Glutamatergic neuron (in vitro differentiated cells): ENCODE measurements at places on chromosomes 2 and 18. TPM values are rescaled to one million over a fixed set of nuclear protein-coding genes. Genes with fewer than 3 reads are reported as not detected.

- no peak for DNase-seq
These were observed 7.8 kb downstream of the RAB11FIP5 start for GRCh38 chr2:73104933-73105332.

GRCh38 chr2:98952966-98953365 is 16.9 kb upstream of the CRACDL start:
- no peak for DNase-seq

- DNase-seq, result no peak
These were observed 68.3 kb upstream of the ACYP2 start for GRCh38 chr2:54047091-54047490.

GRCh38 chr2:65316072-65316471 is 88.4 kb downstream of the ACTR2 start:
- DNase-seq, result no peak

GRCh38 chr2:63189026-63189425 is 138.4 kb downstream of the OTX1 start:
- peak; percentile 60 for DNase-seq

The ALPP gene
- total RNA-seq, result 0.34 TPM

The ARHGAP15 gene
- total RNA-seq, result not detected
